Neural progenitor cell (in vitro differentiated cells): ENCODE measurements at places on chromosomes 11 and 22. TPM values are rescaled to one million over a fixed set of nuclear protein-coding genes. Genes with fewer than 3 reads are reported as not detected.
A peak's percentile ranks its signal among the peaks of the same experiment; 100 is the strongest.

DNA sequence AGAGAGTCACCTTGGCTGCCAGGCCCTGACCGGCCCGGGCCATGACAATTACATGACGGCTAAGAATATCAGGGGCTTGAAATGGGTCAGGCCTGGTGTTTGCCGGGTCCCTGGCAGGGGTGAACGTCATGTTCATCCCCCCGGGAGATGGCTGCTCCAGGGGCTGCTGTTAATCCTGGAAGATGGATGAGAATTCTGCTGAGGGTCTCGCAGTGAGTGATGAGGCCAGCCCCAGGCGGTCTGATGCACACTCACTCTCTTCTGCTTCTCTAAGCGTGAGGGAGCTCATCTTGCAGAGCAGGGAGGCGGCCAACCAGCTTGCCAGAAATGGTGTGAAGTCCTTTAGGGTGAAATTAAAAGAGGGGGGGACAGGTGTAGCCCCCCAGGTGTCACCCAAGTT is 101.3 kb upstream of the ANO1 start:
- DNase-seq, result no peak

DNA sequence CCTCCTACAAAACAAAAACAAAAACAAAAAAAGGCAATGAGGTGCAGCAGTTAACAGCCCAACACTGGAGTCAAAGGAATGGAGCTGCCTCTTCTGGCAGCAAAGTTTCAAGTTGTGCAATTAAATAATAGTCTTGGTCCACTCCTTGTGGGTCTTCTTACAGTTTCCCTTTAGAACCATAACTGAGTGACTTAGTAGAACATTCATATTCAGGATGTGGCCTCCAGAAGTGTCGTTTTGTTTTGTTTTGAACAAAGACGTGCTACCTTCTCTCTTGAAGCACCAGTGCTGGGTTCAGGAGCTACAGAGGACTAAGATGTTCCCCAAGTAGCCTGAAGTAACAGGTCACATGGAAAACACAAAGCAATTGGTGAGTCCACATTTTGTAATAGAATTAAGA is 2.0 kb upstream of the JAML start:
- no peak for DNase-seq

DNA sequence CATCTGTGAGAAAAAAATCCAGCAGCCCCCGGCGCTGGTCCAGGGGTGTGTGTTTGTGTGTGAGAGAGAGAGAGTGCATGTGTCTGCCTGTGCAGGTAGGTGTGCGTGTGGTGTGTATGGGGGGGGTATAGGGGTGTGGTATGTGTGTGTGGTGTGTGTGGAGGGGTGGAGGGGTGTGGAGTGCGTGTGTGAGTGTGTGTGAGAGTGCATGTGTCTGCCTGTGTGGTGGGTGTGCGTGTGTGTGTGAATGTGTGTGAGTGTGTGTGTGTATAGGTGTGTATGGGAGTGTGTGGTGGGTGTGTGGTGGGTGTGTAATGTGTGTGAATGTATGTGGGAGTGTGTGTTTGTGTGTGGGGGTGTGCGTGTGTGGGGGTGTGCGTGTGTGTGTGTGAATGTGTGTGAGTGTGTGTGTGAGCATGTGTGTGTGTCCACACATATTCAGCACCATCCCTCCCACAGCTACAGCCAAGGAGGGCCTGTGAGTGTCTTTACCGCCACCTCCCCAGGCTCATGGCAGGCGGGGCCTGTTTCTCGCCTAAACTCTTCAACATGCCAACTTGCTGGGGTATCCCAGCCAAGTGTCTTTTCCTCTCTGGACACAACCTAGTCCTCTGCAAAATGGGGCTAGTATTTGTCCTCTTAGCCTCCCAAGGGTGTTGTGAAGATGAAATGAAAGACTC is 11.9 kb downstream of the LMO1 start:
- no peak for DNase-seq

DNA sequence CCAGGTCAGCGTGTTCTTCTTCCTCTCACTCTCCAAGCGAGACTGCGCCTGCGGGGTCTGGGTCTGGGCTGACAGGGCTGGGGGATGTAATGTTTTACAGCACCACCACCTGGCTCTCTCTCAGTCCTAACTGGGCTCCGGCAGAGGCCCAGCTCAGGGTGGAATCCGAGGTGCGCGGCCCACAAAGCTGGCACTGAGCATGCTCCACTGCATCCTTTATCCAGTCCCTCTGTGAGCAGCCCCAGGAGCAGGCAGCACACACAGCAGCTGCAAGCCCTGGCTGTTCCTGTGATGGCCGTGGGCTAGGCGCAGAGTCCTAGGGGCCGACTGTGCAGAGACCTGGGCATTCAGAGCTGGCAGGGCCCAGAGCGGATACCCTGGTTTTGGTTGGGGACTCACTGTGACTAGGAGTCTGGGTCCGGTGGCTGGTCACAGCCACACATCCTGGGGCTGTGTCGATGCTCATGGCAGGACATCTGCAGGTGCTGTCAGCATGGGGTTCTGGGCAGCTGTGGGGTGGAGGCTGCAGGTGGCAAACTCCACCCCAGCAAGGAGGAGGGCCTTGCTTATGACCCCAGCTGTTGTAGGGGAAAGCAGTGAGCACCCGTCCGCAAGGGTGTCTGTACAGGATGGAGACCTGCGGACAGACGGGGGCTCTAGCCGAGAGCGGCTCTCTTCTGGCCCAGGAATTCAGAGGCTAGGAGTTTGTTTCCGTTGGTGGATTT is 4.0 kb downstream of the LRRC75B start:
- DNase-seq, result no peak

DNA sequence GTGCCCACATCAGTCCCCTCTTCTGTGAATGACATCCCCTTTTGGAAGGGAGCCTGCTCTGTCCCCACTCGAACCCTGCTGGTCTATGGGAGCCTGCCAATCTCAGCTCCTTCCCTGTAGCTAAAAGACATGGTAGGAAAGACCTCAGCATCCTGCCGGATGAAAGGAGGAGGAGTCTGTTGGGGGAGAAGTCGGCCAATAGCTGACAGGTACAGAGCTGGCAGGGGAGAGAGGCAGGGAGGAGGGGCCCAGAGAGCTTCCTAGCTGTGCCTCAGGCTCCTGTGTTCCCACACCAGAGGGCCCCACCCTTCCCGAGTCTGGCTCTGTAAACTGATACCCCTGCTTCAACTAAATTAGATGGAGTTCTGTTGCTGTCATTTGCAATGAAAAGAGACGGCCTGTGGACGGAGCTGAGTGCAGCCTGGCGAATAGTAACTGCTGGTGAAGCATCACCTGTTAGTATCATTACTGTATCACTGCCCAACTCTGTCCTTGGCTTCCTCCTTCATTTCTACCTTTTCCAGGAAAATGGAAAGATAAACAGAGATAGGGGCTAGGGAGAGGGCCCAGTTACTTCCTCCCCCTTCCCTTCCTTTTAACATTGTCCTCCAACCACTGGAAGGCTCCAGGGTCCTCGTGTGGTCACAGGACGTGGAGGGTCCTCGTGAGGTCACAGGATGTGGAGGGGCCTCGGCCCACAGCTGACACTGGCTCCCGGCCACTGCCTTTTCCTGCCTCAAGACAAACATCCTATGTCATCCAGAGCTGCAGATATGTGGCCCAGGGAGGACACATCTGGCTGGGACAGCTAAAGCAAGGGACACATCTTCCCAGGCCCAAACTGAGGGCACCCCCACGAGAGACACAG is 15.1 kb downstream of the FXYD6 start:
- peak; percentile 94 for DNase-seq

- DNase-seq, result no peak
Measured at GRCh38 chr11:12272821-12273617, 104.4 kb upstream of the PARVA start.

- DNase-seq, result no peak
Measured at GRCh38 chr11:2258501-2259465, 11.6 kb downstream of the ASCL2 start.

DNA sequence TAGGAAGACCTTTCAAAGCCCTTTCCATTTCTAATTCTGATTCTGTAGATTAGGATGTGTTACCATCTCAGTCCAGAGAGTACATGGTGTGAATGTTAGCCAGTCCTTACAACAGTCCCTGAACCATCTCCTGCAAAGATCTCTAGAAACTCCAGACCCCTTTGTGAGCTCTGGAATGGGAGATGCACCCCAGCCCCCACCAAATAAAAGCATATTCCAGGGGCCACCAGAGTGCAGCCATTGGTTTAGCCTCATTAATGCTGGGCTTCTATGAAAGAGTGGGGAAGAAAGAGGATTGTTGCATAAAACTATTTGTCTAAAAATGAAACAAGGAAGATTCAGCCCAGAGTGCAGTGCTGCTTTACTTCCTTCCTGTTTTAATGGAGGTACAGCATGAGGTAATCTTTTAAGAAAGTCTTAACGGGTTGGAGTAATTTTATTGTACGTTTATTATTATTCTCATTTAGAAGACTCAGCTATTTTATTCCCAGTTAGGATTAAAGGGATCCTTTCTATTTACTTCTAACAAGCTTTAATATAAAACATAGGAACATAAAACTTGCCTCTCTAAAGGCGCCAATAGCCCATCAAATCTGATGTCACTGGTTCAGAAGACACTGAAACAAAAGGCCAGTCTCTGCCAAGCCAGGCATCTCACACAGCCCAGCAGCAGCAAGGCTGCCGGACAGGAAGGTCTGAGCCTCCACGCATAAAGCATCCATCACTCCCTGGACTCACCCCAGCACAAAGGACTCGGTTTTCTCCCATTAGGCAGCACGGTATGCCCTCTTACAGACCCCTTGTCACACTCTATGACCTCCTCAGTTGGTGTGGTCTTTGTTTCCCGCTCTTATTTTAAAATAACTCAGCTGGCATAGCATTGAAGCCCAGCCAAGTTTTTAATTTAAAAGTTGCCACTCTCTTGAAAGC is 203.9 kb upstream of the BLID start:
- DNase-seq, result peak; percentile 51

- DNase-seq, result no peak
Measured at GRCh38 chr22:46107753-46108563, 42.4 kb upstream of the PPARA start.

GRCh38 chr11:20293992-20294391 is 69.5 kb upstream of the HTATIP2 start:
- no peak for DNase-seq

DNA sequence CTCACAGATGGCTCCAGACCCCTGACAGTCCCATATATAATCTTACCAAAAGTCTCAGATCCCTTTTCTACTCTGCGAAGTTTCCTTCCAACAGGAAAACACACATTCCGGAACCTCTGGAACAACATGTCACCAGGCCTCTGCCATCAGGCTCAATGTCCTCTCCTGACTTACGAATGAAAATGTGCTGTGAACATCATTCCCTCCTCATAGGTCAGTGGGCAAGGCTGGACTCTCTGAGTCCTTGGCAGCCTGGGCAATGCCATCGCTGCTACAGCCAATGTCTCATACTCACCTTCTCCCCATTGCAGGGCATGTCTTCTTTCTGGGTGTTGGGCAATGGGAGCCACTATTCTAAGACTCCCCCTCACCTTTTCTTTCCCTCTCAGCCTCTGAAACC is 1.7 kb upstream of the HPX start:
- DNase-seq, result no peak

DNA sequence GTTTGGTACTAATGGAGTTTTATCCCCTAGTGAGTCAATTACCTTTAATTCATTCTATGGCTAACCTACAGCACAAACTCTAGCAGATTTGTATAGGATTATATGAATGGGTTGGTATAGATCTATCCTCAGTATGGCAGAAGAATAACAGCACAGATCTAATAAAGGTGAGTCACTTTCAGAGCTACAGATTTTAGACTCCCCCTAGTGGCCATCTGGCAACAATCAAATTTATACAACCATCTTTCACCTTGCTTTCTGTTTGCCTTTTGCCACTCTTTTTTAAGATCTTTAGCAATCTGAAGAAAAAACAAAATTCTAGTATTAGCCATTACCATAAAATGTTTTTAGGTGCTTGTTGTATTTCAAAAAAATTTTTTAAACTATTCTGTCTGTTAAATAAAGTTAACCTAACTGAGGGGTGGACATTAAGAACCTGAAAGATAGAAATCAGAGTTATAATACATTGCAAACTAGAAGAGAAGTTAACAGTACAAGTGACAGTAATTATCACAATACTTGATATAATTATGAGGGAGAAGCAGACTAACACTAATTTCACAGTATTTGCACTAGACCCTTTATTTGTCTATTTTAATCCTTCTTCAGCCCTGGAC is 25.8 kb downstream of the DDIAS start:
- DNase-seq, result peak; percentile 61

- DNase-seq, result no peak
Measured at GRCh38 chr22:24532075-24532474, 22.9 kb downstream of the GUCD1 start.

GRCh38 chr11:1744891-1745700 is 5.3 kb downstream of the IFITM10 start:
- DNase-seq, result no peak

DNA sequence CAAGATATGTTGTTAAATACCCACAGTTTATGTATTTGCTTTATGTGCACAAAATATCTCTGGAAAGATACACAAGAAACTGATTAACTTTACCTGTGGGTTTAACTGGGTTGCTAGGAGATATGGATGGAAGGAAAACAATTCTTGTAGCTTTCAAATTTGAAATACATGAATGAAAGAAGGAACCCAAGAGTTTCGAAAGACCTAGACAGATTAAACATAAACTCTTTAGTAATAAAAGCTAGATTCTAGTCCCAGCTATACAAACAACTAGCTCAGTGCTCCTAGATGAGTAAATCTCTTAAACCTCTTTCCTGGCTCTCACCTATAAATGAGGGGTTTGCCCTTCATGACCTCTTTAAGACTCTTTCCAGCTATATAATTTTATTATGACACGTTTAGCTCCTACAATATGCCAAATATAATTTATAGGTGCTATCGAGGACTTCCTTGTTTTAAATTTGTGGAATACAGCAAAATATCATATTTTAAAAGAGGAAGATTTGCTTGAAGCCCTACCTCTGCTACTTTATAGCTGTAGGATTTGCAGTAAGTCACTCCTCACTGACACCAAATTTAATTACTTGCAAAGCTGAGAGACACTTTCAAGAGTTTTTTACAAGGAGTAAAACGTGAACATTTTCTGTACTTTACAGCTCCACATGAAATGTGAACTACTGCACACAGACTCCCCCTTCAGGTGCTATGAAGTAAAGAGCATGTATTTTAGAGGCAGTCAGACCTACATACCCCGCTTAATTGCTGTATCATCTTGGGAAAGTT is 50.7 kb downstream of the RRAS2 start:
- DNase-seq, result peak; percentile 53

- DNase-seq, result no peak
Measured at GRCh38 chr22:38761202-38762162, 5.7 kb upstream of the SUN2 start.

- no peak for DNase-seq
Measured at GRCh38 chr11:17397311-17398002, 9.0 kb upstream of the KCNJ11 start.

Gene UBQLN3
- 0.37 and 0.39 TPM in 2 replicates for total RNA-seq

Gene CARNS1
- 0.22 and 0.52 TPM in 2 replicates for total RNA-seq

Gene OR2AG2
- total RNA-seq, result 0.25 and 0.36 TPM in 2 replicates

Gene MAPK8IP2
- total RNA-seq, result 0.74 TPM in 1 of 2 replicates, not detected in the other

Gene OR6A2
- 0.36 and 0.50 TPM in 2 replicates for total RNA-seq

Gene ANO1
- total RNA-seq, result 0.19 TPM in 1 of 2 replicates, not detected in the other

Gene ARL14EP
- 25.7 and 54.8 TPM in 2 replicates for total RNA-seq

Gene CYB5R2
- total RNA-seq, result 24.6 and 37.1 TPM in 2 replicates

Gene GLYAT
- not detected in 2 replicates for total RNA-seq

Gene CRYBB3
- total RNA-seq, result 0.19 TPM in 1 of 2 replicates, not detected in the other

Gene PNPLA5
- total RNA-seq, result 0.11 and 0.22 TPM in 2 replicates

Gene OR51I1
- 0.15 TPM in 1 of 2 replicates, not detected in the other for total RNA-seq

Gene TRPC6
- 0.09 and 0.17 TPM in 2 replicates for total RNA-seq
